ENCODE measurements at places on chromosomes 7 and 10.
A peak's percentile ranks its signal among the peaks of the same experiment; 100 is the strongest.

- peak; percentile 28 for DNase-seq
Observed at GRCh38 chr10:114504769-114505579, 100.7 kb upstream of the AFAP1L2 start.

- no peak for DNase-seq
Observed at GRCh38 chr7:91801331-91801983, 79.0 kb downstream of the MTERF1 start.

DNA sequence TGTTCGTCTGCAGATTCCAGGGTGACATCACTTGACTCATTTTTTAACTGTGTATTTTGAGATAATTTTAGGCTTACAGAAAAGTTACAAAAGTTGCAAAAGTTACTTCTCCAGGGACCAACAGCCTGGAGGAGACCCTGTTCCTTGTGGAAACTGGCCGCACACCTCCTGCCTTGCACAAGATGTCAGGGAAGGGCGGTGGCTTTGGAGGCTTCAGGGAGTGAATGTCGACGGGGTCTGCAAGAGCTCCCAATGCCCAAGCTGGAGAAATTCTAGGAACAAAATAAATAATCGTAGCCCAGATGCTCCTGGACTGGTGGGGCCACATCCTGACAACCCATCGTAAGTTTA is 62.2 kb upstream of the FAM20C start:
- no peak for DNase-seq

DNA sequence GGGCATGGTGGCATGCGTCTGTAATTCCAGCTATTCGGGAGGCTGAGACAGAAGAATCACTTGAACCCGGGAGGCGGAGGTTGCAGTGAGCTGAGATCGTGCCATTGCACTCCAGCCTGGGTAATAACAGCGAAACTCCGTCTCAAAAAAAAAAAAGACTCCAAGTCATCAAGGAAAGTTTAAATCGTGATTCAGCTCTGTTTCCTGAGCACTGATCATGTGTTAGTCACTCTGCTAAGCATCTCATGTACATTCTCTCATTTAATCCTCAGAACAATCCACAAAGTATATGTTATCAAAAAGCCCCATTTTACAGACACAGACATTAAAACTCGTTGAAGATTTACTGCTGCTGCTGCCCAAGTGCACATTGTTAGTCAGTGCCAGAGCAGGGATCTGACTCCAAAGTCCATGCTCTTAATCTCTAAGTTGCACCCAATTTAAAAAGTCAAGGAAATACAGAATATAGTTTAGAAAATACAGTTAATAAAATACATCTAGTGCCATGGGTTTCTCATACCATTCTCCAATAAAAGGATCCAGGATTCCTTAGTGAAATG is 6.2 kb downstream of the PIK3AP1 start:
- DNase-seq, result no peak

DNA sequence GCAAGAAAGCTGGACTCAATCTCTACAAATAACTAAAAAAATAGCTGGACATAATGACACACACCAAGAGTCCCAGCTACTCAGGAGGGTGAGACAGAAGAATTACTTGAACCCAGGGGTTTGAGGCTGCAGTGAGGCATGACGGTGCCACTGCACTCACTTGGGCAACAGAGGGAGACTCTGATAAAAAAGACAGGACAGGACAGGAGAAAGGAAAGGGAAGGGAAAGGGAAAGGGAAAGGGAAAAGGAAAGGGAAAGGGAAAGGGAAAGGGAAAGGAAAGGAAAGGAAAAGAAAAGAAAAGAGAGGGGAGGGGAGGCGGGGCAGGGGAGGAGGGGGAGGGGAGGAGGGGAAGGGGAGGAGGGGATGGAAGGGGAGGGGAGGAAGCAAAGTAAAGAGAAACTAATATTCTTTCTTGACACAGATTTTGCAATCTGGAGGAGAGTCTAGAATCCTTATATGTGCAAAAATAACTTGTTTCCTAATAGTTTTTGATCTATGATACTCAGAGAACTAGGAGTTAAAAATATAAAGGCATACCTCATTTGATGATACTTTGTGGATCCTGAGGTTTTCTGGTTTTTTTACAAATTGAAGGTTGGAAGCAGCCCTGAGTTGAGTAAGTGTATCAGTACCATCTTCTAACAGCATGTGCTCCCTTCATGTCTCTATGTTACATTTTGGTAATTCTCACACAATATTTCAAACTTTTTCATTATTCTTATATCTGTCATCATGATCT is 8.0 kb downstream of the SAR1A start:
- no peak for DNase-seq

DNA sequence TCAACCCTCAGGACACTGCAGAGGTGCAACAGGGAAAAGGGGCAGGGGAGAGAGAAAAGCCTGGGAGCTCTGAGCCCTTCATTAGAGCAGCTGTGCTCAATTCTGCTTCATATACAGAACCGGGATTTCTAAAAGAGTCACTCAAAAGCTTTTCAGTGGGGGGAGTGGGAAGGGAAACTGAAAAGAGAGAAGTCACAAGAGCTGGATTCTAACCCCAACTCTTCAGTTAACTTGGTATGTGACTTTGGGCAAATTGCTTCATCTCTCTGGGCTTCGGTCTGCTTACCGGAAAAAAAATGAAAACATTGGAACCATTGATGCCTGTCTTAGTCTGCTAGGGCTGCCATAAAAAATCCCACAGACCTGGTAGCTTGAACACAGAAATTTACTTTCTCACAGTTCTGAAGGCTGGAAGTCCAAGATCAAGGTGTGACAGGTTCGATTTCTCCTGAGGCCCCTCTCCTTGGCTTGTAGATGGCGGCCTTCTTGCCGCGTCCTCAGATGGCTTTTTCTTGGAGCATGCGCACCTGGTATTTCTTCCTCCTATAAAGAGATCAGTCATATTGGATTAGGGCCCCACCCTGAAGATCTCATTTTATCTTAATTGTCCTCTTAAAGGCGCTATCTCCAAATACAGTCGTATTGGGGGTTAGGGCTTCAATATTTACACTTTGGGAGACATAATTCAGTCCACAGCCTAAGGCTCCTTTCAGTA is 118.3 kb upstream of the KMT2E start:
- DNase-seq, result no peak

DNA sequence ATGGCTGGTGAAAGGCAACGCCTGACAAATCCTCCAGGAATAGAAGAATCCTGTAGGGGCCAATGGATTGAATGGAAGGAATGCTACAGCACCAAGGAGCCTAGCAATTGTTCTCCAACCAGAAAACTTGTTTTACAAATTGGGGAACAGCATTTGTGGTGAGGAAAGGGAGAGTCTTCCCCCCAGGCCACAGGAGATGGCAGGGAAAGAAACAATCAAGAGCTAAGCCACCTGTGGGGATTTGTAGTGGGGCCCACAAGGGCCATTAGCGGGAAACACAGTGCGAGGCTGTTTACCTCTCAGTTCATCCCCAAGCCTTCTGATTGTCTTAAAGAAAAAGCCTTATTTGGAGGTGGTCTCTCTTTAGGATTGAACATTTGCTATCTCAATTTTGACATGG is 48.5 kb upstream of the KCNMA1 start:
- no peak for DNase-seq

GRCh38 chr10:71501402-71501801 is 104.7 kb downstream of the CDH23 start:
- DNase-seq, result no peak

GRCh38 chr10:71333129-71333887 is 14.2 kb downstream of the SLC29A3 start:
- DNase-seq, result no peak

GRCh38 chr10:78913219-78914059 is 155.3 kb upstream of the ZMIZ1 start:
- no peak for DNase-seq

- DNase-seq, result no peak
Observed at GRCh38 chr10:88342733-88343310, 240.3 kb downstream of the RNLS start.

- DNase-seq, result no peak
Observed at GRCh38 chr10:131049016-131049415, 262.5 kb downstream of the TCERG1L start.

GRCh38 chr10:69600761-69601330 is 27.6 kb upstream of the NEUROG3 start:
- no peak for DNase-seq

DNA sequence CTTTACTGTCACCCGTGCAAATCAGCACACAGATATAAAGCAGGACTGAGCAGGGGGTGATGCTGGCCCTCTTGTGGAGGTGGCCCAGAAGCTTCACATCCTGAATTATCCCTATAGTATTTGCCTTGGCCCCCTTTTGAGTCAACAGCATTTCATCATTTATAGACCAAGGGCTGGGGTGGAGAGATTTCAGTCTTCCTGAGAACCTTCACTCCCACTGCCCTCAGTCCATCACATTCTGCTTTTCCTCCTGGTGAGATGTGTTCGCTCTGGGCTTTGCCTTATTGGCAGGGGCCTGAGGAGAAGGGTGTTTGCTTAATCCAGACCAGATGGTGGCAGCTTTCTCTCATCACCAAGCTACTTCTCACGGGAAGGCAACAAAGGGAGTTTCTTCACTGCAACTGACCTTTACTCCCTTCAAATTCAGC is 47.7 kb downstream of the NOC3L start:
- peak; percentile 52 for DNase-seq

GRCh38 chr10:85600744-85601081 is 765.9 kb downstream of the GRID1 start:
- DNase-seq, result no peak

DNA sequence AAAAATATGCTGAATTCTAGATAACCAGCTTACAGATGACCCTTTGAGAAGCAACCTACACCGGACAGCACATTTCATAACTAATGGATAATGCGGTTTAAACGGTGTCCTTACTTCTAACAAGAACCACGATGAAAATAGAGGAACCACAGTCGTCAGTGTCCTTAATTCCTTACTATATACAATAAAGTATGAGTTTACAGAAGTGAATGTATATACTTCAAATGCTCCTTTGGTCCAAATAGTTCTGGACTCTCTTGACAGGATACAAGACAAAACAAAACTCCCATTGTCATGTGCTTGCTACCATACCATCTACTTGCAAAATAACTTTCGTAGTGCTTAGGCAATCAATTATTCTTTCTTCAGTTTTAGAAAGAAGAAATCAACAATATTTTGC is 2.4 kb downstream of the NAMPT start:
- no peak for DNase-seq

GRCh38 chr10:32256613-32257437 is 90.1 kb downstream of the EPC1 start:
- DNase-seq, result peak; percentile 54

GRCh38 chr10:33579996-33580395 is 245.5 kb upstream of the NRP1 start:
- DNase-seq, result no peak

DNA sequence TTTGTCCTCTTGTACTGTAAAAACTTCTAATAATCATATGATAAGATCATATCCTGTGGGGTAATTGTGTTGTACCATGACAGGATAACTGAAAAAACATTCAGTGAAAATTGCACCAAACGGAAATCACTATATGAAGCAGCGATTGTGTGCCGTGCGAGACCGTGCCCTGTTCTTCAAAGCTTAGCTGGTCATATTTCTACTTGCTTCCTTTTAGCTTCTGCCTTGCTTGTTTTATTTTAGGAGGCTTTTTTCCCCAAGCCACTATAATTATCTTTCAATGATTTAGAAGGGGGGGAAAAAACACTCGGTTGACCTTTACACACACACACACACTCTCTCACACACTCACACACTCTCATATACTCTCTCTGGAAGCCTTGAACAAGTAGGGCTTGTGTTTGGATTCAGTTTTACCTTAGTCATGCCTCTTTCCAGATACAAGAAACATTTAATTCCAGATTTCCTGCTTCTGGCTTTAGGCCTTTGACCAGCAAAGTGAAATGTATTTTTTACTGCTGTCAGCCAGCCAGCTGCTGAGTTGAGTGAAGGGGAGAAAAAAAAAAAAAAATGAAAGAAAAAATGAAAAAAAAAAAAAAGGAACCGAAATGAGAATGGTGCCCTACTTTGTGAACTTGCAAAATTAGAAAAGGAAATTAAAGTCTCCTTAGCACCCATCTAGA is 181.4 kb downstream of the ARID5B start:
- DNase-seq, result no peak

DNA sequence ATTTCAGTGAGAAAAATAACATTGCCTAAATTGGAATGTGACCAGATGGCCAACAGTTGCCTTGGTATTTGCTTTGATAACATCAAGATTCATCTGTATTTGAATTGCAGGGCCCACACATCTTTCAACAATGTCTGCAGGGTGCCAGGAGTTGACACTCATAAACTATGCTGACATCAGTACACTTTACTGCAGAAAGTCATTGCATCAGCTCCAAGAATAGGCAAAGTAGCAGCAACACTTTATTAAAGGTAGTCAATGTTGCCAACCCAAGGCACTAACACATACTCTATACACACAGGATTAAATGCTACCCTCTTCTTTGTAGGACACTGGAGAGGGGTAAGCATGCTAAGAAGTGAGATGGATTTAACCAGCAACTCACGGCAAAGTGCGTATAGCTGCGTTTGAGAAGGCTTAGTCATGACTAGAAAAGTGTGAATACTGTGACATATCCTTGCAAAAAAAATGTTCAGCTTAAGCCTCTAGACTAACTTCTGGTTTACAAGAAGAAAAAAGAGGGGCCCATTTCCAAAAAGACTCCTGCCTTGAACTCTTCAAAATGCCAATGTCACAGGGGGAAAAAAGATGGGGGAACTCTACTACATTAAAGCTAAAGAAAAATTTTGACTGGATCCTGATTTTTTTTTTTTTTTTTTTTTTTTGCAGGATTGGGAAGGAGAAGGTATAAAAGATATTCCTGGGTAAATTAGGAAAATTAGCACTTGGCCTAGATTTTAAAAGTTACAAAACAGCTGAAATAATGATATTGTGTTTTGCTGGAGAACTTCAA is 2.2 kb downstream of the BBIP1 start:
- peak; percentile 62 for DNase-seq

- DNase-seq, result peak; percentile 26
Observed at GRCh38 chr7:12570534-12571461, at the start of gene SCIN. Gene SCIN, plus strand, starts transcription at chr7:12570720. Its CDS starts 67 bp downstream, at chr7:12570787.

- DNase-seq, result no peak
Observed at GRCh38 chr7:1848013-1848640, 178.1 kb downstream of the ELFN1 start.

- no peak for DNase-seq
Observed at GRCh38 chr7:40733114-40733513, 598.3 kb downstream of the SUGCT start.

- peak; percentile 79 for DNase-seq
Observed at GRCh38 chr7:150876817-150877526, 24.7 kb downstream of the AOC1 start.

- DNase-seq, result no peak
Observed at GRCh38 chr7:108385834-108386422, 70.3 kb downstream of the NRCAM start.

DNA sequence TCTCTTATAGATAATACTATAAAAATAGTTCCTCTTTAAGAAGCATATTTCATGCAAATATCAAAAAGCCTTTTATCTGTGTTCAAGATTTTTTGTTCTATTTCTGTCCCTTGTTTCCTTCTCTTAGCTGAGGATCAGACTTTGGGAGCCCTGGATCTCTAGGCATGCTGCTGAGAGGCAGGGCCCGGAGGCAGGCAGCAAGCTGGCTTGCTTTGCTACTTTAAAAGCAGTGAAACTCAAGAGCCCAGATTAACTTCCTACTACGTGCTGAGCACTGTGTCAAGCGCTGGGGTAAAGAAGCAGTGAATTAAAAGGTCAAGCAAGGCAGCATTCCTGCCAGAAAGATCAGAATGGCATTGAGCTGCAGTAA is 31.0 kb upstream of the ARID5B start:
- no peak for DNase-seq
